A172 (cell line): ENCODE measurements at places on chromosomes 13 and 19. TPM values are rescaled to one million over a fixed set of nuclear protein-coding genes. Genes with fewer than 3 reads are reported as not detected.

- no peak for DNase-seq
Observed at GRCh38 chr13:30916991-30917390, 10.9 kb downstream of the MEDAG start.

- DNase-seq, result peak; percentile 86
Observed at GRCh38 chr13:95530178-95530577, 22.3 kb upstream of the CLDN10 start.

- DNase-seq, result no peak
Observed at GRCh38 chr13:109376936-109377335, 409.4 kb downstream of the IRS2 start.

DNA sequence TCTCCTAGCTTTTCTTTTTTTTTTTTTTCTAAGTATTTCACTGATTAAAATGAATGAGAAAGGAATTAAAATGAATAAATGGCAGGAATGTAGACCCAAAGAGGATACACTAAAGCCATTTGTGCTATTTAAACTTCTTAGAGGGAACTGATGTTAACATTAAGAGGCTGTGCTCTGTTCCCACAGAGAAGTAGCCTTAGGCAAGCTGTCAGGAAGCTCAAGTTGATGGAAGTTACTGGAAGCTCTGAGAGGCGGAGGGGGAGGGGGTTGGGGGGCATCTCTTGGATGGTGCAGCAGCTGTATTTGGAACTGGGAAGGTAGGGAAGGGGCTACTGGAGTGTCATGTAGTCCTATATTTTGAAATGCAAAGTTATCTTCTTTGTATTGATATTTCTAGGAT is 168.2 kb downstream of the DNAJC15 start:
- DNase-seq, result no peak

Gene MYO1F
- total RNA-seq, result 0.02 TPM in 1 of 2 replicates, not detected in the other
